ENCODE measurements at places on chromosomes 4 and X.

- DNase-seq = no peak
These were observed 1.6 kb downstream of the PRICKLE3 start for GRCh38 chrX:49184294-49185281.

DNA sequence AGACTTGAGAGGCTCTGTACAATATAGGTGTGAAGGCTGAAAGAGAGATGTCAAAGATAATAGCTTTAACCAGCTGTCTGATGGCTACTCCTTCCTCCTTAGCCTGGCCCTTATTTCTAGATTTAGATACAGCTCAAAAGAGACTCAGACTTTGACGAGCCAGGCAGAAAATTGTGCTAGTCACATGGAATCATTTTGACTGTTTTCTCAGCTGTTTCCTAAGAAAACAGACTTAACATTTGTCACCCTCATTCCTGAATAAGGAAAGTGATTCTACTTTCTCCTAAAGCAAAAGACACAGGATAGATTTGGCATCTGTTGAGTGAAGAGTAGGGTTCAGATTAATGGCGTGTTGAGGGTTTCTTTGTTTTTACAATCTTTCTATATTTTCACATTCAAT, 340.7 kb downstream of the DHX15 start:
- no peak for DNase-seq

DNA sequence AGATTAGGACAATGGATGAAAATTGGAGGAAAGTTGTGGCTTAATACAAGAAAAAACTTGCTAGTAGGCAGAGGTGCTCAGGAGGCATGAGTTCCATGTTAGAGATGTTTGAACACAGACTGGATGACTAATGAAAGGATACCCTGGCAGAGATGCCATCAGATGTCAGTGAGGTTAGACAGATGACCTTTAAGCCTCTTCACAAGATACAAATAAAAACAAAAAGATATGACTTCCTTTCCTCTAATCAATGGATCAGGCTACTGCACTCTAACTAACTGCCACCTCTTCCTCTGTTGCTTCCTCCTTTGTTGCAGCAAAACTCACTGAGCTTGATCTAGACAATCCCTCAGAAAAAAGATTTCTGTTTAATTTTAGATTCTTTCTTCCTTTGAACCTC, 14.7 kb downstream of the STAP1 start:
- DNase-seq = no peak

- DNase-seq = no peak
These were observed 644.1 kb upstream of the PITX2 start for GRCh38 chr4:111266937-111267336.

- no peak for DNase-seq
These were observed 260.6 kb upstream of the MAD2L1 start for GRCh38 chr4:120327276-120327675.

DNA sequence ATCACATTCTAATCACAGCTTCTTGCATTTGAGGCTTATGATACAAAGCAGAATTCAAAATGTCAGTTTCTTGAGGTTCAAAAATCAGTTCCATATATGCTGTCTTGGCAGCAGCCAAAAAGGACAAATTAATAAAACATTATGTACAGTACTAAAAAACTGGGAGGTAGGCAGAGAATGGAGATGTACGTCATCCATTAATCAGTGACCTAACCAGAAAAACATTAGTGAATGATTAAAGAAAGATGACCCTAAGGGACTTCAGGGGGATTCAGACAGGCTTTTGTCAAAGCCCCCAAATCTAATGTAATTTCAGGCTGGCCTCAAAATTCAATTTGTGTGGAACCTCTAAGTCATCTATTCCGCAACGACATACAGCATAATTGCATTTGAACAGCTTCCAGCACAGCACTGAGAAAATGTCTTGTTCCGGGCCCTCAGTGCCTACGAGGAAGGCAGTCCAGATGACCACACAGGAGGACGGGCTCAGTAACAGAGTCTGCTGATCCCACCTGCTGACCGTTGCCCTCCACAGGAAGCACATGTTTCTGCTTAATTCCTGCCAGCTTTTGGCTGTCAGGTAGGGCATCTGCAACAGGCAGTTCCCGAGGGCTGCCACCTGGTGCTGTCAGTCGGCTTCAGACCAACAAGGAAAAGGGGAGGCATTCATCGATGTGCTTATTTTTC, 83.8 kb upstream of the HHIP start:
- no peak for DNase-seq

GRCh38 chr4:116878280-116878679, 207.1 kb downstream of the TRAM1L1 start:
- DNase-seq = no peak

DNA sequence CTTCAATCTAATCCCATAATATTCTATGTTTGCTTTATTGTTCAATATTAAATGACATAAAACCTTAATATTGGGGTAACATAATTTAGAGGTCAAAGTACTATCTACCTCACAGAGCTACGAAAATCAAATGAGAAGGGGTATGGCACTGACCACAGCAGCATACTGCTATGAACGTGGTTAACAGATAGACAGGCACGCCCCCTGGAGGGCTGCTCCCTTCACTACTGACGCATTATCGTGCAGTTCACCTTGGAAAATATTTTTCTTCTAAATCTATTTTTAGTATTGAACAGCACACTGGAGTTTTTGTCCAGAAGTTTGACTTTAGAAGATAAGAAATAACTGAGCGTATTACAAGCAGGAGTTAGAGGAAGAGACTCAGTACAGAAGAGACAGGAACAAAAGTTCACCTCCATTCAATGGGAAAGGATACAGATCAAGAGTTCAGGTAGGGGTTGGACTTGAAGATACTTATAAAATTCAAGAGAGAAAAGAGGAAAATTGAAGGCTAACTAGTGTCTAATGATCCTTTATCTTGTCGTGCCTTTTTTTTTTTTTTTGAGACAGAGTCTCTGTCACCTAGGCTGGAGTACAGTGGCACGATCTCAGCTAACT, 22.7 kb downstream of the MAP9 start:
- peak; percentile 64 for DNase-seq

DNA sequence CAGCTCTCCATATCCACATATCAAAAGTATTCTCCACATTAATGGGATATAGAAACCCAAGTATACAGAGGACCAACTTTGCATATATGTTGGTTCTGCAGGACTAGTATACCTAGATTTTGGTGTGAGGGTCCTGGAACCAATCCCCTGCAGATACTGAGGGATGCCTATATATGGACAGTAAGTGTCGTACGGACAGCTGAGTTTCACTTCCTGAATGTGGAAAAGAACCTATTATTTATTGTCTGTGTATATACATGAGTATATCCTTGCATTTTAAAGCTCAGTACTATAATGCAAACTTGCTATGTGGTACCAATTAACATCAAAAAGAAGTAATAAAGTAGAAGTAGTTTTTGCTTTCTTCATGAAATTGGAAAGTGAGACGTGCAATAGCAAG, 101.9 kb downstream of the FBXW7 start:
- DNase-seq = no peak

GRCh38 chr4:48578132-48578968, 88.3 kb downstream of the ZAR1 start:
- peak; percentile 65 for DNase-seq

GRCh38 chrX:99461223-99461622, 948.9 kb downstream of the PCDH19 start:
- no peak for DNase-seq

- DNase-seq = no peak
These were observed 1.6 kb downstream of the SLIT2 start for GRCh38 chr4:20253283-20253734.

DNA sequence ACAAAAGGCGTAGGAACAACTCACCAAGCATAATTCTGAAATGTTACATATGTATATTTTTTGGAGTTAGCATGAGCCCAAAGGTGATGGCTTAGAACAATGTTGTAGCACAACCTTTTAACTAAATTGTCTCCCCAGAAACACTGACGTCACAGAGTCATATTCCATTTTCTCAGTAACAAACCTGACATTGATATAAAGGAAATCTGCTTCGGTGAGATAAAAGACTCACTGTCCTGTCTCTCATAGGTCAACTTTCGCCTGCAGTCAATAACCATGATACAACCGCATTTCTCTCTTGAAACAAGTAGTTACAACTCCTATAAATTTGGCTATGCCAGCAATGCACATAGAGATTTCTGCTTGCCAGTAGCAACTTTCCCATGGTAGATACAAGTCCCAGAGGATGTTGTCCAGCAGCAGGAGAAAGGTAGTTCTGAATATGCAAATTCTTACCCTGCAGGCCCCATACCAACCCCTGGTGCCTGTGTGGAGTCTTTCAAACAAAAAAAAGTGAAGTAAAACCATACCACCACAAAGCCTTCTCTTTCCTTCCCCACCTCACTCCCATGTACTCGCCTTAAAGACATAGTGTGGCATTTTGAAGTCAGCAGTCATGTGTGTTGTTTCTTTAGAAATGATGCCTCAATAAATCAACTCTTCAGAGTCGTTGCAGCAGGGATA, 47.9 kb downstream of the MTM1 start:
- no peak for DNase-seq

DNA sequence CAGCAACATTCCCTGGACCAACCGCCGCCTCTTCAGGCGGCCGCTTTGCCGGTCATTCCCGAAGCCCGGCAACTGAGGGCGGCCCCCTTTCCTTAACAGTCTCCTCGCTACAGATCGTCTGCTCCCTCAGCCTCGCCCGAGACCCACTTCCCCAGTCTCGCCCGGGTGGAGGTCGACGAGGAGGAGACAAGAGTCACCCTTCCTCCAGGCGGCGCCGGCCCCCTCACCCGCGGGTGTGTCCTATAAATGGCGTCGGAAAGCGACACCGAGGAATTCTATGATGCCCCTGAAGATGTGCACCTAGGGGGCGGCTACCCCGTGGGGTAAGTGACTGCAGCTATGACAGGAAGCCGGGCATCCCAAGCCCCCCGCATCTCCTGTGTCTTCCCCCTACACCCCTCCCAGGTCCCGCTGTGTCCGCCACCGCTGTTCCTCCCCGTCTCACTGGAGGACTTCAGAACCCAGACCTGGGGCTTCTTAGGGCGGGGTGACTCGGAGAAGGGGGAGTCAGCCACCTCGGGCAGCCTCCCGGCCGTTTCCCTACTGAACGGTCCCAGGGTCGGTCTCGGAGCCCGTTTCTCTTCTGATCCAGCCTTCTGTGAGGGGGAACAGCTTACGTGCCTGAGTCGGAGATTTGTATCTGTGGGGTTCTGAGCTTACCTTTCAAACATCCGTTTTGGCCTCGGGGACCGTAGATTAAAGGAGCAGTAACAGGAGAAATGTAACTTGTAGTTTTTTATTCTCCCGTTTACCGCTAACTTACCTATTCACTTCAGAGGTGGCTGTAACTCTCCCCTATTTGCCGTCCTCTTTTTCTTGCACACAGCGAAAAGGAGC, 570 bp downstream of the WDR44 start:
- DNase-seq = peak; percentile 76

DNA sequence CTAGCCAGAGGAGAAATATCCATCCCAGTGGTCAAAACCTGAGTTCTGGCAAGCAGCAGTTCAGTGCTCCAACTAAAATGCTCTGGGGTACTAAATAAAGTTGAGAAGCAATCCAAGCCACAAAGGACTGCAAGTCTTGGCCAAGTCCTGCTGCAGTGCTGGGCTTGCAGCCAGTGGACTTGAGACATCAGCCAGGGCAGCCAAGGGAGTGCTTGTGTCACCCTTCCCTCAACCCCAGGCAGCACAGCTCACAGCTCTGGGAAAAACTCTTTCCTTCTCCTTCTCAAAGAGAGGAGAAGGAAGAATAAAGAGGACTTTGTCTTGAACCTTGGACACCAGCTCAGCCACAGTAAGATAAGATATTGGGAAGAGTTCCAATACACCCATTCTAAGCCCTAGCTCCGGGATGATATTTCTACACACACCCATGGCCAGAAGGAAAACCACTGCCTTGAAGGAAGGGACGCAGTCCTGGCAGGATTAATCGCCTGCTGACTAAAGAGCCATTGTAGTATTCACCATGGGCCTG, 99.8 kb downstream of the PTCHD1 start:
- DNase-seq = no peak

GRCh38 chr4:132065940-132066495, 1083.1 kb upstream of the PCDH10 start:
- DNase-seq = no peak

DNA sequence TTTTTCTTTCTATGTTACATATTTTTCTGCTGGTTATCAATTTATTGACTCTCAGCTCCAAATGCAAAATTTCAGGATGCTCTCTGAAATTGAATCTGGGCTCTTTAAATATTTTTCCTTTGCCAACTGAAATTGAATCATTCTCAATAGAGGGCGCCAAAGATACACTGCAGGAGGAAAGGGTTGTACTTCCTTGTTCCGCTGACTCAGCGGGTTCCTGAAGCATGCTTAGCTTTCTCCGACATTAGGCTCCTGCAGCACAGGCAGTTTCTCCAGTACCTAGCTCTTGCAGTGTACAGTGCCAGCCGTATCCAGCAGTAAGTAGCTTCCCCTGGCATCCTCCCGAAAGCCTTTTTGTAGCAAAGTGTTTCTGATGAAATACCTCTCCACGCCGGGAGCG, 28.8 kb upstream of the CFAP47 start:
- no peak for DNase-seq

GRCh38 chr4:55186123-55186522, 60.7 kb upstream of the KDR start:
- no peak for DNase-seq

GRCh38 chrX:19790829-19791228, 96.6 kb downstream of the SH3KBP1 start:
- no peak for DNase-seq

DNA sequence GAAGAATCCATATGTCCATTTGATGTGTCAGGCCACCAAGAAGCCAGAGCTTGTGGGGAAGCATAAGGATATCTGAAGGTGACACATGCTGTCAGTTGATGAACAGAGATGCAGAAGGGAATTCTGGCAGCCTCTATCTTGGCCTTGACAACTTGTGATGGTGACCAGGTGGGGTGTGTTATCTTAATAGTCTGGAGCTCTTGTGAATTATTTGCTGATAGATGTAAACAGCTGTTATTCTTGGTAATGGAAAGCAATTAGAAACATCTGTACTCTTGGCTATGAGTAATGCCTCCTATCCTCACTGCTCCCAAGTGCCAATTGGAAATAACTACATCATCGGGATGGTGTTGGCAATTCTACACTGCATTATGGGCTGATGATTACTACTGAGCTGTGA, 51.9 kb downstream of the NAA11 start:
- no peak for DNase-seq

All from natural killer cell treated with Interleukin-12 subunit alpha and Interleukin-12 subunit beta and Interleukin-15 and Interleukin-18, amount 100 ng/mL, for 72 hours (primary cell).